Osteocyte (in vitro differentiated cells): ENCODE measurements at places on chromosomes 12 and 14.
A peak's percentile ranks its signal among the peaks of the same experiment; 100 is the strongest.

DNA sequence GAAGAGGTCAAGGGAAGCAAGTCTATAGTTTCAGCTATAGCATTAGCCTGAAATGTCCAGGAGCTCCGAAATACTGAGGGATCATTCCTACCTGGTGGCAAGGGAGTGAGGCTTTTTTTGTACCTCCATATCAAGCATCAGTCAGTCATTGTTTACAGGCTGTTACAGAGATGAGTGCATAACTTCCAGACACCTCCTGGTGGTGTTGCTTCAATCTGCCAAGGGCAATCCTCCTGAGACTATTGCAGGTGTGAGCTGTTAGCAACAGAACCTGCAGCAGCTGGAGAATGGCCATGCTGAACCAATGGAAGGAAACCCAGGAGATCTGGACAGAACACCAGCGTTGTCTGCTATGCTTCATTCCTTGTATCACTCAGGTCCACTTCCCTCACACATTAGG lies 80.0 kb upstream of the SLC8A3 start:
- no peak for DNase-seq

DNA sequence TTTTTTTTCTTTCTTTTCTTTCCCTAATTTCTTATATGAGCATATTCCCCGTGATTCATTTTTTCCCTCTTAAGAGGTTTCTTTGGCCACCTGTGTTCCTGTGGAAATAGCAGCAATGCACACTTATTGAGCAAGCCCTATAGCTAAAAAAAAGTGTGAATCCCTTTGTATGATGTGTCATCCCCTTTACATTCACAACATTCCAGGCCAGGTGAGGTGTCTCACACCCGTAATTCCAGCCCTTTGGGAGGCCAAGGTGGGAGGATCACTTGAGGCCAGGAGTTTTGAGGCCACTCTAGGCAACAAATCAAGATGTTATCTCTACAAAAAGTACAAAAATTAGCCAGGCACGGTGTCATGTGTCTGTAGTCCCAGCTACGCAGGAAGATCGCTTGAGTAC lies 700.4 kb upstream of the TBX3 start:
- no peak for DNase-seq

DNA sequence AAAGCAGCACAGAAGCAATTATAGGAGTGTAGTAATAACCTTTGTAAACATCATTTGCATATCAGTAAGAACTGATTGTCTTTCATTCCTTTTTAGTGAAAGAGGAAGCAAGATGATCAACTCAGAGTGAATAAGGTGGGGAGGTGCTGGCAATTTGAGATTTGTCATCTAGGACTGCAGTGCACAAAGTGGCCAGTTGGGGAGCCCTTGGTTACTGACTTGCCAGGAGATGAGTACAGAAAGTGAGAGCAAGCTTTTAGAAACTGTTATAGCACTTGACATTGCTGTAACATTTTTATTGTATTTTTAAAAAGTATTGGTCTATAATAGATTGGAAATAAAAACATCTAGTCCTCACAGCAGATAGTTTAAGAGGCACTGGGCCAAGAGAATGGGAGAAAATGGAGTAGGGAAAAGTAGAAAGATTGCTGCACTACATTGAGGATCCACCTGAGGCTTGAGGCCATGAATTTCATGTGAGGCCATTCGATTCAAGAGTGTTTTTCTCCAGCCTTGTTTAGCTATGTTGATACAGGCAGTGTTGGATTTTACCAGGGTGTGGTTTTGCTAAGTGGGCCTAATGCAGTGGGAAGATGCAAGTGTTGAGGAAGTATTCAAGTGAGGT lies 98.2 kb downstream of the SNAPC1 start:
- no peak for DNase-seq

DNA sequence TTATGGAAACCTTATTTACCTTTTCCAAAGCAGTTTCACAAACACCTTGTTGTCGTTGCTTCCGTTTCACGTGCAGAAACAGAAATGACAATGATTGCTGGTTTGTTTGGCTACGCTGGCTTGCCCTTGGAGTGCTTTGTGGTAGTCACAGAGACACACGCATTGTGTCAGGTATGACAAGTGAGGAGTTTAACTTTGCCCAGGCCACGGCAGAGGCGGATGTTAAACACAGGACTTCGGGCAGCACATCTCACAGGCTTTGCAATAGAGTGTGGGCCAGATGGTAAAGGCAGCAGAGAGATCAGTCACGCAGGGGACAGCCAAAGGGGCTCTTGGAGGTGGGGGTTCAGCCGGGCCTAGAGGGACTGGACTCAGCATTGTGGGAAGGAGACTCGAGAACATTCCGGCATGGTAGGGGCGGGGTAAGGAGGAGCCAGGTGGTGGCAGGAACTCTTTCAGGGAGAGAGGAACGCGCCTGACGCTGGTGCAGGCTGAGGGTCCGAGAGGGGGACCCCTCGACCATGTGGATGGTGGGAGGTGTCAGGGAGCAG lies 59.8 kb upstream of the KCNA1 start:
- DNase-seq: peak; percentile 77

GRCh38 chr12:80636832-80637231 lies 70.6 kb upstream of the MYF6 start:
- no peak for DNase-seq

GRCh38 chr14:100282766-100283419 lies 23.4 kb downstream of the SLC25A29 start:
- no peak for DNase-seq

DNA sequence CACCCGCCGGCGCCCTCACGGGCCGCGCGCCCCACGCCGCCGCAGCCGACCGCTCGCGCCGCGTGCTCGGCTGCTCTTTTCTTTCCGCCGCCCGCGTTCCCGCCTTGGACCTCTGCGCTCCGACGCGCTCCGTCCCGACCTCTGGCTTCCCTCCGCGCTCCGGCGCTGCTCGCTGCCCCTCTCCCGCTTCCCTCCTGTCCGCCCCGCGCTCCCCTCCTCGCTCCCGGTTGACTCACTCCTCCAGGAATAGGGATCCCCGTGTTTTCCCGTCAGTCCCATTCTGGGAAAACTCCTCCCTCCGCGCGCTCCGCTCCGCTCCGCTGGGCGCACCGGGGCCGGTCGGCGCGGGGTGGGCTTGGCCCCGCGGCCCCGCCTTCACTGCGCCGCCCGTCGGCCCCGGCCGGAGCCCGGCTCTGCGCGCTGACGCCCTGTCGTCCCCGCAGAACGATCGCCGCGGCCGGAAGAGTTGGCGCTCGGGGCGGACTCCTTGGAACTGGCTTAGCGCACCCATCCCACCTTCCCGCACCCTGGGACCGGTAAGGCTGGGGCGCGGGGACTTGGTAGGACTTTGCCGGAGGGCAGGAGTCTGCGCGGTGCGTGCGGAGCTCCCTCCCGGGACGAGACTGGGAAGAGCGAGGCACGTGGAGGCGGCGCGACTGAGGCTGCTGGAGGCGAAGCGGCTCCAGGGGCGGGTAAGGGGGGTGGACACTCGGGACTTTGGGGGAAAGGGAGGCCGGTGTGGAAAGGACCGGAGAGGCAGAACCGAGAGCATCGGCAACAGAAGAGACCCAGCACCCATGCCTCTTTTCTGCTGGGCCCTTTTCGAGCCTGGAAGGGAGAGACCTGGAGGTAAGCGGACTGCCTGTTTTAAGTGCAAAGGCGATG lies 550 bp downstream of the TEAD4 start:
- peak; percentile 88 for DNase-seq

DNA sequence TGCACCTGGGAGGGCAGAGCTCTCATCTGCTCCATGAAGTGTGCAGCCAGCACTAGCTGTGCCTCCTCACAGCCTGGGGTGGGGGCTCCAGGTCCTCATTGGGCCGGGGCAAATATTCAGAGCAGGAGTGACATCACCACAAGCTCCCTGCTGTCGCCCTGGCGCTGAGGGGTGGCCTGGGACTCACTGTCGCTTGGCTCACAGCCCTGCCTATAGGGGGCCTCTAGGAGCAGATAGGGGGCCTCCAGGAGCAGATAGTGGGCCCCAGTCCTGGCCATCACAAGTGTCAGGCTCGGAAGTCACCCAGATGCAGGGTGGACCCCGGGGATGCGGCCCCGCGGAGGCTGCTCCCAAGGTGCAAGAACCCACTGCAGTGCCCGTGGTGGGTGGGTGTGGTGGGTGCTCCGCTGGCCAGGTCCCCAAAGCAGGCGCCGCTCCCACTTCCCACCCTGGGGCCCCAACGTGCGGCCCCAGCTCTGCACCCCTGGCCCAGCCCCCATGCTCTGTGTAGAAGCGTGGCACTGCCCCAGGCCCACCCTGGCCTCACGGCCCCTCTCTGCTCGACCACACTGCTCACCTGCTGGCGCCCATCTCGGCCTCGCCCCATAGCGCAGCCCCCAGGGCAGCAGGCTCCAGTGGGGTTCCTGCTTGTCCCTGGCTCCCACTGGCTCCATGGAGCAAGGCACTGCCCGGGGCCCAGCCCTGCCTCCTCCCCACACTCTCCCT lies 18.0 kb downstream of the SYNJ2BP start:
- no peak for DNase-seq

DNA sequence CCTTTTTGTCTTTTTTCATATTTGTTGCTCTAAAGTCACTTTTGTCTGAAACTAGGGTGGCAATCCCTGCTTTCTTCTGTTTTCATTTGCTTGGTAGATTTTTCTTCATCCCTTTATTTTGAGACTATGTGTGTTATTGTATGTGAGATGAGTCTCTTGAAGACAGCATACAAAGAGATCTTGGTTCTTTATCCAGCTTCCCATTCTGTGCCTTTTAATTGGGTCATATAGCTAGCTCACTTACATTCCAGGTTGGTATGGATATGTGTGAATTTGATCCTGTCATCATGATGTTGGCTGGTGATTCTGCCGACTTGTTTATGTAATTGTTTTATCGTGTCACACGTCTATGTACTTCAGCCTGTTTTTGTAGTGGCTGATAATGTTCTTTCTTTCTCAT lies 267.7 kb upstream of the MGAT4C start:
- DNase-seq: no peak

- DNase-seq: no peak
These were observed 29.3 kb upstream of the LGALS3 start for GRCh38 chr14:55099756-55100155.

DNA sequence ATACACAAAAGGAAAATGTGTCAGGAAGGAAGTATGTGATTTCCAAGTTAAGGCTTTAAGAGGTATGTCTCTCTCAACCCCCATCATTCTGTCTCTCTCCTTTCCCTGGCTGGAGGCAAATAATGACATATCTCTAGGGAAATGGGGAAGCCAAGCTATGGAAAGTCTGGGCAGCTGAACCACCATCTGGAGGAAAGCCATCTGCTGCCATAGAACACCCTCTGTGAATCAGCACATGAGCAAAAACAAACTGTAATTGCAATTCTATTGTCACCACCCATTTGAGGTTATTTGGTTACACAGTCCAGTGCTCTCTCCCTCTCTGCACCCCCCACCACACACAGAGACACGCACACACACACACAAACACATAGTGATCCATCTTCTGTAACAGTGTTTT lies 766.2 kb downstream of the FLRT2 start:
- peak; percentile 84 for DNase-seq

DNA sequence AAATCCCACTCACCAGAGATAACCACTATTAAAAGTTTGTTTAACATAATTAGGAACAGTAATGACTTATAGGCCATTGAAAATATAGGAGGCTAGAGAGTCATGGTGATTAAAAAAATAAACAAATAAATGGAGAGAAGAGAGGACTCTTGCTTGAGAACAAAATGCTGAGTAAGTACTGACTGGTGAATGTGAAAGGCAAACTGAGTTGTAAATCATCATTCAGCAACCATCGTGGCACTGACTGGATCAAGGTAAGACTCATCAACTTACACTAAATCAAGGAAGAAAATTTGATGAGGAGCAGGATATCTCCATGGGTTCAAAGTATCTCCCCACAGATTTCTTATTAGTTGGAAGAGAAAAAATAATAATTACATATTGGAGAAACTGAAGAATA lies 14.1 kb upstream of the YBX3 start:
- DNase-seq: no peak

GRCh38 chr12:5909560-5909959 lies 35.5 kb downstream of the ANO2 start:
- no peak for DNase-seq

GRCh38 chr12:1188016-1188415 lies 197.0 kb downstream of the ERC1 start:
- no peak for DNase-seq

- DNase-seq: no peak
These were observed 545.4 kb downstream of the FOXG1 start for GRCh38 chr14:29311983-29312382.

DNA sequence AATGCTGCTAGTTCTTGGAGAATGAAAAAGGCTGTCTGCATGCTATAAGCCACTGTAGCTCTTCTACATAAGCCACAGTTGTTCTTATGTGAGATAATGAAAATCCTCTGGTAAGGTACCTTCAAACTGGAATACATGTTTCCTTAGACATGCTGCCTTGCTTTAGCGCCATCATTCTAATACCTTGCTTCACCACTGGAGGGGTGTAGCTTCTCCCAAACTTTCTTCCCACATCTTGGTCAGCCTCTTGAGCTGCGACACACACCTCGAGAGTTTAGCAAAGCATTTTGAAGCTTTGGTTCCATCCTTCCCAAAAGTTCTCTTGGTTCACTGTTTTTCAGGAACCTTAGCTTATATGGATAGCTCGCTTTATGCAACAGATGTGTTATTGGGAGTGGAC lies 69.5 kb downstream of the NKX2-1 start:
- DNase-seq: no peak

GRCh38 chr14:23404331-23404900 lies 3.7 kb downstream of the MYH6 start:
- DNase-seq: no peak

- DNase-seq: no peak
These were observed 1300.5 kb upstream of the TMEM132C start for GRCh38 chr12:126966498-126966897.

DNA sequence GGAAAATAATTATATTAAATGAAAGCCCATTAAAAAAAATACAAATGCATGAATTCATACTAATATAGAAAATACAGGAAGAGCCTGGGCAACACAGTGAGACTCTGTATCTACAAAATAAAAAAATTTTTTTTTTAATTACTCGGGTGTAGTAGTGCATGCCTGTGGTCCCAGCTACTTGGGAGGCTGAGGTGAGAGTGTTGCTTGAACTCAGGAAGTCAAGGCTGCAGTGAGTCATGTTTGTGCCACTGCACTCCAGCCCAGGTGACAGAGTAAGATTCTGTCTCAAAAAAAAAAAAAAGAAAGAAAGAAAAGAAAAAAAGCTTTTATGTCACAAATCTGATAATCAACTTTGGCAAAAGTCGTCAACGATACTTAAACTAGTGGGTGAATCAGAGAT lies 80.6 kb upstream of the PLEKHA5 start:
- DNase-seq: no peak

- no peak for DNase-seq
These were observed 60.2 kb downstream of the LRCOL1 start for GRCh38 chr12:132550014-132550802.

DNA sequence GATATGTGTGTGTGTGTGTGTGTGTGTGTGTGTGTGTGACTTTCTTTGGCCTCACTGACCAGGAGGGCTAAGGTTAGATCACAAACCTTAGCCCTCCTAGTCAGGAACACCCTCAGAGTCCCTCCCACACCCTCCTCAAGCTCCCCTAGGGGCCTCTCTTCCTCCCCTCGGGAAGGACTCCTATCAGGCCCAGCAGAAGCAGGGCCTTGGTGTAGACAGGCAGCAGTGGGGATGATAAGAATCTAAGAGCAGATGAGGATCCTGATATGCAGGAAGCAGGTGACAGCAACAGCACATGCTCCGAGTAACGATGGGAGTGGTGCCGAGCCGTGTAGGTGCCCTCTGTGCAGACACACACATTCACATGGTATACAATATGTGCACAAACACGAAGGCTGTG lies 20.7 kb downstream of the PLEK2 start:
- DNase-seq: peak; percentile 59

GRCh38 chr12:129069886-129070285 lies 216.6 kb downstream of the GLT1D1 start:
- no peak for DNase-seq
